Urinary bladder (tissue), 4 donors: ENCODE measurements at places on chromosomes 3 and 15. TPM values are rescaled to one million over a fixed set of nuclear protein-coding genes. Genes with fewer than 3 reads are reported as not detected.

Gene SGO1
- 0.15 TPM for polyA plus RNA-seq

Gene KCNH8
- polyA plus RNA-seq: 0.10 TPM

Gene SAXO2
- 0.49 TPM for polyA plus RNA-seq

Gene AGBL1
- not detected for polyA plus RNA-seq

Gene LTK
- polyA plus RNA-seq: 0.43 TPM

Gene CSTA
- polyA plus RNA-seq: 12.4 TPM

Gene FAM107A
- 152 TPM for polyA plus RNA-seq

Gene PLCD1
- 34.9 TPM for polyA plus RNA-seq

GRCh38 chr15:97747342-97747741 lies 213.2 kb upstream of the ARRDC4 start:
- DNase-seq: no peak

- DNase-seq: no peak
Measured at GRCh38 chr3:177449360-177450006, 252.2 kb upstream of the TBL1XR1 start.

DNA sequence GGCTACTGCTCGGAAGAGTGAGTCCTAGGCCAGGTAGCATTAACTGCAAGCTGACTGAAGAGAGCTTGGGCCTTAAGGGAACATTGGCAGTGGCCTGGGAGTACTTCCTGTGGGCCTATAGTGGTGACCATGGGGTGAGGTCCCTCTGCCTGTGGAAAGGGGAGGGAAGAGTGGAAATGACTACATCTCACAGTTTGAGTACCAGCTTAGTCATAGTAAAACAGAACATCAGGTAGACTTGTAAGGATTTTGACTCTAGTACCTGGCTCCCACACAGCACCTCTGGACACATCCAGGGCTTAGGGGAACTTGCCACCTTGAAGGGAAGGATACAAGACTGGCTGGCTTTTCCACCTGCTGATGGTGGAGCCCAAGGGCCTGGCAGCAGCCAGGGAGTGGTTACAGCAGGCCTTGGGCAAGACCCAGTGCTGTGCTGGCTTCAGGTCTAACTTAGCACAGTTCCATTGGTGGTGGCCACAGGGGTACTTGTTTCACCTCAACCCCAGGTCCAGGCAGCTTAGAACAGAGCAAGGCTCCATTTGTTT lies 147.8 kb downstream of the SLC9A9 start:
- DNase-seq: no peak

DNA sequence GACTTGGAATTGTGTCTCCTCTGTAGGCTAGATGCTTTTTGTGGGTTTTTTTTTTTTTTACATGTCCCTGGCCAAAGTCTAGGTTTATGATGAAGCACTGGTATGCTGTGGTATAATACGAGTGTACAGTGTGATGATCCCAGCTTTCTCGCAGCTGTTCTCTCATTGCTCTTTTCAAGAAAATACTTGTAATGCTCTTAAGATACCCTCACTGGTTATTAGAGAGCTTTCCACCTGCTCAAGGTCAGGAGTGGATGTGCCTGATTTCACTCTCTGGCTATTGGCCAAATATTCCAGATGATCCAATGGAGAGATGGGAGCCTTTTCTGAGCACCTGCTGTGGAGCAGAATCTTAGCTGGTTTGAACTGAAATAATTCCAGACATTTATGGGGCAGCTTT lies 215.1 kb downstream of the MYRIP start:
- DNase-seq: no peak

DNA sequence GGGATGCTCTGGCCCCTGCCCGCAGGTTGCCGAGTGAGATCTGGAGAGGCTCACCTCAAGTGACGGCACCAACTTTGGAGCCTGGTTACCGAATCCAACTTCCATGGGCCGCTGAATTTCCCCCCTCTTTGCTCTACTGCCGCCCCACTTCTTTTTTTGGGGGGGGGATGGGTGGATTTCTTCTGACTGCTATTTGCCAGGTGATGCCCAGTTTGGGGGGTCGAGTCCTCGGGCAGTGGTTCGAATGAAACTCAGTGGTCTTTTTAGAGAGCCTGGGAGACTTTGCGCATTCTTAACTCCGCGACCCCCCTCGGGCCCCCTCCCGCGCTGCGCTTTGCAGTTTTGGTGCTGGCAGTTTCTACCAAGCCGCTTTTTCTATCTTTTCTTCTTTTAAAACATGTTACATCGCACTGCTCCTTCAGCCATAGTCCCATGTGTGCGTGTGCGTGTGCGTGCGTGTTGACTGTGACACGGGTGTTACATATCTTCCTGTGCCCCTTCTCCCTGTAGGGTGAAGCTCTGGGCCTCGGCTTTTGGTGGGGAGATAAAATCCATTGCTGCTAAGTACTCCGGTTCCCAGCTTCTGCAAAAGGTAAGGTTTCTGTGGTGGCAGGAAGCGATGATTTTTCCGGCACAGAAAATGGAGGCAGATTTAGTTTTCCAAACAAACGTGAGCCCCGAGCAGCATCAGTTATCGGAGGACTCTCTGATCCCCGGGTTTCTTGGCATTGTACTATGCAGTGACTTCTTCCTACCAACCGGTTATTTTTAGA lies 837 bp downstream of the CACNA2D3 start:
- DNase-seq: no peak

DNA sequence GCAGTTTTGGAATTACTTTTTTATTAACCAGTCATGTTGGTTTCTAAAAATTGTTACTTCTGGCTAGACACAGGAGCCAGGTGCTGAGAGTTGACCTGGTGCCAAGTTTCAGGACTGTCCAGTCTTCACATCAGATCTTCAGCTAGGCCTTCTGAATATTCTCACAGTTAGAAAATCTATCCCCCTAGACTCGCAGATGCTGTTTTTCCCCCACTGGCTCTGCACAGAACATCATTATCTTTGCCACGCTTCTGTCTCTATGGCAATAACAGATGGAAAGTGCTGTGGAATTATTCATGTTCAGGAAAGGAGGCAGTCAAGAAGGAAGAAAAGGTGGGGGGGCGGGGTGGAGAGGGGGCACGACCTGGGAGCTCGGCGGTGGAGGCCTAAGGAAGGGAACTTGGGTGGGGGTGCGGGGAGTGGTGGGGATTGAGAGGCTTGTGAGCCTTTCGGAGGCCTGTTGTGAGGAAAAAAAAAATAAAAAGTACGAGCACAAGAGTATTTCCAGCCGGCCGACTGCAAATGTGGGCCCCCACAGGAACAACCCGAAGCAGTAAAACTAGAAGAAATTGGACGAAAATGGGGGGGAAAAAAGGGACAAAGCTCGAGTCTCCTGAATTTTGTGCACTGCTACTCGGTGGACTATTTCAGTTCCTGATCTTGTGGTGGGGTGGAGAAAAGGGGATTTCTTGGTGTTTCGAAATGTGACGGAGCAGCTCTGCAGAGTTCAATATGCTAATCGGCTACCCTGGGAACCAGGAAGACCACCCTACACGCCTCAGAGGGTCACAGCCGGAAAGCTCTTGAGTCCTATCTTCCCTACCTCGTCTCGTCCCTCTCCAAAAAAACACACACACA lies 1.5 kb upstream of the SKIL start:
- peak; percentile 80 for DNase-seq

GRCh38 chr3:46713050-46713897 lies 4.4 kb downstream of the PRSS50 start:
- no peak for DNase-seq

DNA sequence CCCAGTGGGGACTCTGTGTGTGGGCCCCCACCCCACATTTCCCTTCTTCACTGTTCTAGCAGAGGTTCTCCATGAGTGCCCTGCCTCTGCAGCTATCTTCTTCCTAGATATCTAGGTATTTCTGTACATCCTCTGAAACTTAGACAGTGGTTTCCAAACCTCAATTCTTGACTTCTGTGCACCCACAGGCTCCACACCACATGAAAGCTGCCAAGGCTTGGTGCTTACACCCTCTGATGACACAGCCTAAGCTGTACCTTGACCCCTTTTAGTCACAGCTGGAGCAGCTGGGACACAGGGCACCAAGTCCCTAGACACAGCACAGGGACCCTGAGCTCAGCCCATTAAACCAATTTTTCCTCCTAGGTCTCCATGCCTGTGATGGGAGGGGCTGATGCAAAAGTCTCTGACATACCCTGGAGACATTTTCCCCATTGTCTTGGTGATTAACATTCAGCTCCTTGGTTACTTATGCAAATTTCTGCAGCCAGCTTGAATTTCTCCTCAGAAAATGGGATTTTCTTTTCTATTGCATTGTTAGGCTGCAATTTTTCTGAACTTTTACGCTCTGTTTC lies 304.5 kb downstream of the OTOL1 start:
- DNase-seq: no peak

- DNase-seq: no peak
Measured at GRCh38 chr3:150225986-150226385, 182.1 kb upstream of the TSC22D2 start.

- no peak for DNase-seq
Measured at GRCh38 chr3:189342811-189343210, 171.0 kb downstream of the TPRG1 start.

DNA sequence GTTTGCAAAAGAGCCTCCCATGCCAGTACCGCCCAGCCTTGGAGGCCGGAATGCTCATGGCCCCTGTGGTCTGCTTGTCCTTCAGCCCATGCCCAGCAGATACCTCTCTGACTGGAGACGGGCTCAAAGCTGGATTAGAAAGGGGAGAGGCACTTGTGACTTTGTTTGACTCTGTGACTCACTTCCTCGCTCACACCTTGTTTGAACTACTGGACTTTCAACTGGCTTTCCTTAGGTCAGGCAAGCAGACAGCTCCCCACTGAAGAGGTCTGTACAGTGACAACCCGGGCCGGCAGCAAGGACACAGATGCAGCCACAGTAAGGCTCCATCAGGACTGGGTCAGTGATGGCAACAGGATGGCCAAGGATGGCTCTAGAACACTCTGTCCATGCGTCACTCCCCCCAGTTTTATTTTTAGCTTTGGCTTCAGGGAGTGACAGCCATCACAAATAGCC lies 98.6 kb upstream of the ABHD17C start:
- DNase-seq: no peak

DNA sequence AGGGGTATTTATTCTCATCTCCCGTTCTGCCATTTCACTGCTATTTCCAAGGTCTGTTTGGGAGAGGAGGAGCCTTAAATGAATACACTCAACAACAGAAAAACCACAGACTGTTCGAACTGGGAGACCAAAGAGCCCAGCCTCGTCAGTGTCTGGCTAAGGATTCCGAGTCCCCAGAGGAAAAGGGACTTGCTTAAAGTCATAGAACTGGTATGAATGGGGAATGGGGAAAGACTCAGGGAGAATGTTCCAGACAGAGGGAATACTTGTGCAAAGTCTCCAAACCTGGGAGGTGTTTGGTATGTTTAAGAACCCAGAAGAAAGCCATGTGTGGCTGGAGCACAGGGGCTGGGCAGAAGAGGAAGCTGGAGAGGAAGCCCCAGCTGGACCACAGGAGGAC lies 46.9 kb downstream of the FAM43A start:
- DNase-seq: no peak

DNA sequence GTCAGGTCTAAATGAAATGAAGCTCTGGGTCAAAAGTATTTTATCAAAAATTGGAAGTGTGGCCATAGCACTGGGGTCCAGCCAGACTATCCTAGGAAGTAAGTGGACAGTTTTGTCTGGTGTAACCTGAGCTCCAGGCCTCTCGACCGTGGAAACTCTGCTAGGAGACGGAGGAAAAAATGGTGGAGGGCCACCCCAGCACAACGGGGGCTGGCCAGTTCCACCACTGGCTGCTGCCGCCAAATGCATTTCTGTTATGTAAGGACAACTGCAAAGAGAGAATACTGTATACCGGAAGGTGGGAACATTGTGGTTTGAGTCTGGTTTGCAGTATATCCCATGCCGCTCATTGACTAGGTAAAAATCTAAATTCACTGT lies 235.7 kb downstream of the GREM1 start:
- DNase-seq: no peak

DNA sequence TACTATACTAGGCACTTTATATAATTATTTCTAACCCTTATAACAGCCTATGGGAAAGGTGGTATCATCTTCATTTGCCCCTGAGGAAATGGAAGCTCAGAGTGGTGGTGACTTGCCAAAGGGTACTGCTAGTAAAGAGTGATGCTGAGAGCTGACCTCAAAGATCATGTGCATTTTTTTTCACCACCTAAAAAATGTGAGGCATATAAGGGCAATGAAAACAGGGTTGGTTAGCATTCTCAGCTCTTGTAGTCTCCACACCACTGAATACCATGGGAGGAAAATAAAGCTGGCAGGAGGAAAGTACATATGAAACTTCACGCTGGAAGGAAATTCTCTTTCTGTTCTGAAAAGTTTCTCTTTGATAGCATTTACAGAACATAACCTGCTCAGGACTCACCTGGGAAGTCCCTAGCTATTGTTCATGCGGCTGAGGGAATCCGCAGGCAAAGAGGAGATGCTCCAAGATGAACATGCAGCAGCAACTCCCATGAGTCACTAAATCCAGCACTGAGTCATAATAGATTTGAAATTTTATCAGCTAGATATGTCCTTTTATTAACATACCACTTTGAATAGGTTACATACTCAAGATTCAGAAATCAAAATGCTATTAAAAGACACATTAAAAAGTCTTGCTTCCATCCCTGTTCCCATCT lies 17.3 kb downstream of the FAIM start:
- no peak for DNase-seq

DNA sequence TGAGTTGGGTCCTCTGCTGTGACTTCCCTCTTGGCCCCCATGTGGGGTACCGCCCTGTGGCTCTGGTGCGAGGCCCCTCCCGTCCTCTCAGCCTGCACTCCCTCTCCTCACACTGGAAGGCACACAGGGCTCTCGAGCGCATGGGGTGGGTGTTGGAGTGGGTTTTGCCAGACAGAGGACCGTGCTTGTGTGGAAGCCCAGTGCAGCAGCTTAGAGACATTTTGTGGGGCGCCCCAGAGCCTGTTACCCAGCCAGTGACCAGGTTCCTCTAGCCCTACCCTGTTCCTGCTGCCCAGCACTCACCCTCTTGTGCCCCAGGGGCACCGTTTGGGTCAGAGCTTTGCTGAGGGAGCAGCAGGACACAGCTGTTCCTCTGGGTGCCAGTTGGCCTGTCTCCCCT lies 9.9 kb downstream of the PLXNA1 start:
- no peak for DNase-seq

DNA sequence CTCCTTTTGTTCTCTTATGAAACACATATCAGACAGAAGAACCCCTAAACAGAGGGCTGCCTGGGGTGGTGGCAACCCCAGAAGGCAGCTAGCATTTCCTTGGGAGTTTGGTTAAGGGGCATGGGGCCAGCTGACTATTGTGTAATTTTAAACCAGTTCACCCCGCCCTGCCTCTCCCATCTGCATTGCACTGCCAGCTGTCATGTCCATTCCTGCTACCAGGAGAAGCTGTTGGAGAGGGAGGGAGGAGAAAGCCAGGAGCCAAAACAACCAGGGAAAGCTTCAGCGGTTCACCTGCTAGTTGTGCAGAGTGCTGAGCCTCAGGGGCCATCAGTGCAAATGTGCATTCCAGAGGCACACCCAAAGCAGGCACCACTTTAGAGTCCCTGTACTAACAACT lies 47.6 kb upstream of the ATP1B3 start:
- no peak for DNase-seq
